ENCODE measurements at places on chromosomes 12 and 14. TPM values are rescaled to one million over a fixed set of nuclear protein-coding genes. Genes with fewer than 3 reads are reported as not detected.

DNA sequence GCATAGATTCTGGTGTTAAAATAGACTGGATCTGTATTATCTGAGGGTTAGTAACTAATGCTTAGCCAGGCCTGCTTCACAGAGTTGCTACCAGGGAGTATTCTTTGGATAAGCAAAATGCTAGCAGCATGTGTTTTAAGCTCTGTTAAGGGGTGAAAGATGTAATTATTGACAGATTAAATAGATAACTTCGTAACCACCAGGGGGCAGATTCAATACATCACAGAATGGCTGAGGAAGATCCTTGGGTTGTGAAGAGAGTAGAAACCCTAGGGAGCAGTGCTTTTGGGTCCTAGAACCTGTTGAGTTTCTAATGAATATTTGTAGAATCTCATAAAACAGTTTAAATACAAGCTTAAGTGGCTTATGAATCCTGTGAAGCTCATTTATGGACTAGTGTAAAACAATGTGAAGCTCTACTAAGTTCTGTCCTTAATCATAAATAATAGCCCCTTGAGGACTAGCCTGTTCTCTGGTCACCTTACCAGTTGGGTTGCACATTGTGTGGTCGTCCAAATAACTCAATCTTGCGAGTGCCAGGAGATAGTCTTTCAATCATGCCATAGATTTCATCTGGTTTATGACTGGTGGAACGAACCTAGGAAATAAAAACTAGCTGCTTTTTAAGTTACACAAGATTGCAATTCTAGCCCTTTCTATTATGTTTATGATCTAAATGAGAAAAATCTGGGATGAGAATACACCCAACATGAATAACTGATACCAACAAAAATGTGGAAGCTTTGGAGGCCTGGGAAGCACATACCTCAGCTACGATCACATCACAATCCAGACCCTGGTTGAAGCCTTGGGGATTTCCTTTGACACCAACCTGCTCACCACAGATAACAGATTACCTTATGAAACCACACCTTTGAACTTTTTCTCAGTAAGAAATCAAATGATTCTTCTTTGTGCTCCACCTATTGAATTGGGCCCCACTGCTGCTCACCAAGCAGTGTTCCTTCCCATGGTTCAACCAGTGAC is 12.3 kb downstream of the METTL3 start:
- no peaks in the 10 kb centered on the region for H3K4me1 ChIP-seq
- DNase-seq: no peak
- no peak overlapping the region for H3K4me3 ChIP-seq
- H3K27ac ChIP-seq: no peak overlapping the region
- H3K27me3 ChIP-seq: no peaks in the 10 kb centered on the region
- H3K36me3 ChIP-seq: peaks cover 8% of the 10 kb centered on the region

- H3K4me3 ChIP-seq: no peak overlapping the region
- no peak overlapping the region for H3K27ac ChIP-seq
- no peak for DNase-seq
- H3K27me3 ChIP-seq: no peaks in the 10 kb centered on the region
- no peaks in the 10 kb centered on the region for H3K36me3 ChIP-seq
Observed at GRCh38 chr12:7498809-7499208, 4.8 kb downstream of the CD163 start.

AVPR1A gene
- 6.0 TPM for total RNA-seq

- H3K4me1 ChIP-seq: no peaks in the 10 kb centered on the region
- H3K4me3 ChIP-seq: no peak overlapping the region
- no peaks in the 10 kb centered on the region for H3K36me3 ChIP-seq
- no peaks in the 10 kb centered on the region for H3K27me3 ChIP-seq
Observed at GRCh38 chr12:109721276-109721675, 7.7 kb downstream of the FAM222A start.

DNA sequence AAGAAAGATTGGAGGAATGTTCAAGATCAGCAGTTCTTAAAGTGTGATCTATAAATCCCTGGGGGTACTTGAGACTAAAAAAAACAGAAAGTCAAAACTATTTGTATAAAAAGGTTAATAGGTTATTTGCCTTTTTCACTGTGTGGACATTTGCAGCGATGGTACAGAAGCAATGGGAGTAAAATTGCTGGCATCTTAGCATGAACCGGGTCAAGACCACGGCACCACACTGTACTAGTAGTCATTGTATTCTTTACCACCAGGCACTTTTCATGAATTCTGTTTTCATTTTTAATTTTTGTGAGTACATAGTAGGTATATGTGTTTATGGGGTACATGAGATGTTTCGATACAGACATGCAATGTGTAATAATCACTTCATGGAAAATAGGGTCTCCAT is 126.2 kb downstream of the IPO8 start:
- H3K27me3 ChIP-seq: no peaks in the 10 kb centered on the region
- no peaks in the 10 kb centered on the region for H3K36me3 ChIP-seq
- H3K4me1 ChIP-seq: no peaks in the 10 kb centered on the region

DNA sequence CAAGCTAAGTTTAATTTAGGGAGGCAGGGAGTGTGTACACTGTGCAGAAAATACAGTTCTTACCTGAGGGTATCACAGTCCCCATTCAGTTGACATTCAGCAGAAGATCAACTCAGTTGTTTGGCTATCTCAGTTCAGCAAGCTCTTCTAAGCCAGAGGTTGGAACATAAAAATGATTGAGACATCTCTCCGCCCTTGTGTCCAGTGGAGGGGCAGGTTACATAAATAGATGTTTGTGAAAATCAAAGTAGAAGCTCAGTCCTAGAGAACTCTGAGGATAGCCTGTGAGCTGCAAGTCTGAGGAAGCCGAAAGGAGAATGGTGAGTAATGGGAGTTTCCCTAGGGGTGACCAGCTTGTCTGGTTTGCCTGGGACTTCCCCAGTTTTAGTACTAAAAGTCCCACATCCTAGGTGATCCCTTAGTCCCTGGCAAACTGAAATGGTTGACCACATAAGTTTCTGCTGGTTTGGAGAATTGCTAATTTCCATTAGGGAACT is 251.4 kb upstream of the ATP2B1 start:
- H3K27ac ChIP-seq: no peak overlapping the region
- H3K4me1 ChIP-seq: no peaks in the 10 kb centered on the region
- no peak for DNase-seq
- no peaks in the 10 kb centered on the region for H3K27me3 ChIP-seq
- H3K4me3 ChIP-seq: no peak overlapping the region

GRCh38 chr12:113115455-113116126 is 20.0 kb downstream of the RASAL1 start:
- H3K4me1 ChIP-seq: no peaks in the 10 kb centered on the region
- no peaks in the 10 kb centered on the region for H3K27me3 ChIP-seq
- no peak overlapping the region for H3K4me3 ChIP-seq
- H3K27ac ChIP-seq: no peak overlapping the region
- H3K36me3 ChIP-seq: no peaks in the 10 kb centered on the region
- no peak for DNase-seq

TAC3 gene
- total RNA-seq: not detected

All from aorta (tissue), 5 donors.